ENCODE measurements at places on chromosomes 5 and 9. TPM values are rescaled to one million over a fixed set of nuclear protein-coding genes. Genes with fewer than 3 reads are reported as not detected.

AMBP gene
- 2.1 TPM for total RNA-seq

- H3K4me1 ChIP-seq: peaks cover 28% of the 10 kb centered on the region
- peak; percentile 8 for DNase-seq
- peak overlapping the region; percentile 46 for H3K4me3 ChIP-seq
Observed at GRCh38 chr9:14313378-14313940, 482 bp downstream of the NFIB start.

- H3K4me3 ChIP-seq: no peak overlapping the region
- H3K27ac ChIP-seq: no peak overlapping the region
- no peaks in the 10 kb centered on the region for H3K4me1 ChIP-seq
- DNase-seq: no peak
- no peaks in the 10 kb centered on the region for H3K36me3 ChIP-seq
- no peaks in the 10 kb centered on the region for H3K27me3 ChIP-seq
Observed at GRCh38 chr5:81805086-81805485, 54.2 kb upstream of the SSBP2 start.

DNA sequence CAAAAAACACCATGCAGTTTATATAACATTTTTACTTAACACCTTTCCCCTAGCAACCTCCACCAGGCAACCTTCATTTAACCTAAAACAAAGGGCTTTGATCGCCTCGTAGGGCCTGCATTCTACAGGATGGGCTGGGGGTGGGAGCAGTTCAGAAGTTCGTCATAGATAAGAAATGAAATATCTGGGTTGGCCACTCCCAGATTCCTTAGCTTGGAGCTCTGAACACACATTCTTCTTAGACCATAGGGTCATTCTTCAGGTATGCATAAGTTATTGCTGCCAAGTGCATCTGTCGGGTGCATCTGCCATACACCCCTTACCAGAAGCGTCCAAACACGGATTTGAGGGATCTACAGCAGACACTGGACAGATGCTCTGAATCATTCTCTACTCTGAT, 4.3 kb upstream of the SLC22A5 start:
- H3K27ac ChIP-seq: no peak overlapping the region
- H3K4me1 ChIP-seq: peaks cover 8% of the 10 kb centered on the region
- DNase-seq: peak; percentile 41
- no peaks in the 10 kb centered on the region for H3K27me3 ChIP-seq

PDE6A gene
- not detected for total RNA-seq

RMRP gene
- total RNA-seq: 26,070 TPM

GRCh38 chr9:31251386-31251785, 1133.1 kb upstream of the ACO1 start:
- DNase-seq: no peak
- no peak overlapping the region for H3K27ac ChIP-seq
- H3K36me3 ChIP-seq: no peaks in the 10 kb centered on the region
- H3K27me3 ChIP-seq: no peaks in the 10 kb centered on the region
- H3K4me1 ChIP-seq: no peaks in the 10 kb centered on the region

GRCh38 chr9:99433555-99433954, 211.5 kb downstream of the SEC61B start:
- H3K4me3 ChIP-seq: no peak overlapping the region
- H3K36me3 ChIP-seq: no peaks in the 10 kb centered on the region
- no peak overlapping the region for H3K27ac ChIP-seq
- H3K27me3 ChIP-seq: peaks cover 5% of the 10 kb centered on the region
- no peaks in the 10 kb centered on the region for H3K4me1 ChIP-seq
- DNase-seq: peak; percentile 58

- H3K4me1 ChIP-seq: no peaks in the 10 kb centered on the region
- H3K27ac ChIP-seq: no peak overlapping the region
- no peak for DNase-seq
Observed at GRCh38 chr5:126394211-126394788, 28.9 kb upstream of the GRAMD2B start.

DNA sequence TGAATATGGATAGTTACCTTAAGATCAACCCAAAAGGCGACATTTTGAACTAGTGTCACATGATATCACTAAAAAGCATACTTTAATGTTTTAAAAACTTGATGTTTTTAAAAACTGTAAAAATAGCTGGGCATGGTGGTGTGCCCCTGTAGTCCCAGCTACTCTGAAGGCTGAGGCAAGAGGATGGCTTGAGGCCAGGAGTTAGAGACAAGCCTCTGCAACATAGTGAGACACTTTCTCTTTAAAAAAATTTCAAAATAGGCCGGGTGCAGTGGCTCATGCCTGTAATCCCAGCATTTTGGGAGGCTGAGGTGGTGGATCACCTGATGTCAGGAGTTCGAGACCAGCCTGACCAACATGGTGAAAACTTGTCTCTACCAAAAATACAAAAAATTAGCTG, 129.5 kb downstream of the NPR3 start:
- H3K36me3 ChIP-seq: no peaks in the 10 kb centered on the region
- no peak overlapping the region for H3K27ac ChIP-seq
- H3K27me3 ChIP-seq: no peaks in the 10 kb centered on the region

GPSM1 gene
- total RNA-seq: 14.2 TPM
